ENCODE measurements at places on chromosomes 7 and 10.

GRCh38 chr7:28807396-28807994, 150.6 kb downstream of the TRIL start:
- DNase-seq, result no peak

DNA sequence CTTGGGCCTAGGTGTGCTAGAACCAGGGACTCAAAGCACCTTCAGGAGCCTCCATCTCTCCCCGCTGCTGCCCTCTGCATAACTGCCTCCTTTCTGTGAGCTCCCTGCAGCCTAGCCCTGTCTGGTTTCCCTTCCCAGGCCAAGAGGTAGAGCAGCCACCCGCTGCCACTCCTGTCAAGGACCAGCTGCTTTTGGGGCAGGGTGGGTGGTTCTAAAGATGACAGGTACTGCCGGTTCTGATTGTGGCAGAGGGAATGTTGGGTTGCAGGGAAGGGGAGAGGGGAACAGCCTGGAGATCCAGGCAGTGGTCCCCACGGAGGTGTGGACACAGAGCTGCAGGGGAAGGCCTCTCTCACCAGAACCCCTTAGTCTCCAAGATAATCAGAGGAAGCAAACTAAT, 3.7 kb upstream of the FLNC start:
- no peak for DNase-seq

DNA sequence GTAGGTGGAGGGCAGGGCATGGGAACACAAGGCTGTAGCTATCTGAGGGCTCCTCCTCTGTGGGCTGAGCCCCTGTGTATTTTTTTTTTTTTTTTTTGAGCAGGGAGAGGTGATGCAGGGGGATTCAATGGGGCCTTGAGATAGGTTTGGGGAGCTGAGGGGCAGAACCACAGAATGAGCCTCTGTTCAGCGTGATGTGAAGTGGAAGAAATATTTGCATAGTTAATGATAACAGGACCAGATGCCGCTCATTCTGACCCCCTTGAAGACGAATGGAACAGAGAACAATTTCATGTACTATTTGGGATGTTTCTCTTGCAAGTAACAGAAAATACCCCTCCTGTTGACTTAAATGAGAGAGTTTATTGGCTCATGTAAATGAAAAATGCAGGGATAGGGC, 69.7 kb upstream of the EMX2 start:
- no peak for DNase-seq

DNA sequence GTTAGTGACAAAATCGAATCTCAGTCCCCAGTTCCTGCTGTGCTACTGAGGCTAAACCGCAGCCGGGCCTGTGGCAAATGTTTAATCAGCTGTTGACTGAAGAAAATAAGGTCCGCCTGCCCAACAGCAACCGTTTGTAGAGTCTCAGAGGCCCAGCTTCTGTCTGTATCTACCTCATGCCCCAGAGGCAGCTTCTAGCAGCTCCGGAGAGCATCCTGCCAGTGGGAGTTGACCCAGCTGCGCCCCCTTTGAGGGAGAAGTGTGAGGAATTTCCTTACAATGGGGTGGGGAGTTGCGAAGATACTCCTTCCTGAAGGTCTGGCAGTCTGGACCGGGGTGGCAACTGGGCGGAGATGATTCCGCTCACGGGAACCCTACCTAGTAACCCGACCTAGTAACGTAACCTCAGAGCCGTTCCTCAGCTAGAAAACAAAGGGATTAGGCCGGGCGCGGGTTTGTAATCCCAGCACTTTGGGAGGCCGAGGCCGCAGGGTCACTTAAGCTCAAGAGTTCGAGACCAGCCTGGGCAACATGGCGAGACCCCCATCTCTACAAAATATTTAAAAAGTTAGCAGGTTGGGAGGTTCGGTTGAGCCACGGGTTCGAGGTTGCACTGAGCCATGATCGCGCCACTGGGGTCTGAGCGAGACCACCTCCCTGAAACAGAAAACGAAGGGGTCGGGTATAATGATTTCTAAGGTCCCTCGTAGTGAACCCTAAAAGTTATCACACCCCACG, 846 bp upstream of the ZNF775 start:
- DNase-seq, result no peak

DNA sequence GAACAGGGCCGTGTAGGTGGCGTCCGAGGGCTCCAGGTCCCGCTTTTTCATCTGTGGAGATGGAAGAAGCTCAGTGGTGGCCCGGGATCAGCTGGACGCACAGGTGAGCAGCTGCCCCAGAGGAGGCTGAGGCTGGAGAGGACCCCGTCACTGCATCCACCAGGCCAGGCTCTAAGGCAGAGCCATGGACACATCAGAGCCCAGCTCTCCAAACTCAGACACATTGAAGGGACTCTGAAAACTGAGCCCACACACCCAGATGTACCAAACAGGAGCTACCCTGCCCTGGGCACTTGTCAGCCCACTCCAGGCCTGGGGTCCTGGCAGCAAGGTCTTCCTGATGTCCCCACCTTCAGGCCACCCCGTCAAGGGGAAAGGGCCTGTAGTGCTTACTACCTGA, 8.8 kb downstream of the PTCD1 start:
- DNase-seq, result no peak

GRCh38 chr10:120098232-120098930, 205.9 kb downstream of the SEC23IP start:
- DNase-seq, result no peak

GRCh38 chr10:111081595-111081994, 4.8 kb downstream of the ADRA2A start:
- DNase-seq, result no peak

DNA sequence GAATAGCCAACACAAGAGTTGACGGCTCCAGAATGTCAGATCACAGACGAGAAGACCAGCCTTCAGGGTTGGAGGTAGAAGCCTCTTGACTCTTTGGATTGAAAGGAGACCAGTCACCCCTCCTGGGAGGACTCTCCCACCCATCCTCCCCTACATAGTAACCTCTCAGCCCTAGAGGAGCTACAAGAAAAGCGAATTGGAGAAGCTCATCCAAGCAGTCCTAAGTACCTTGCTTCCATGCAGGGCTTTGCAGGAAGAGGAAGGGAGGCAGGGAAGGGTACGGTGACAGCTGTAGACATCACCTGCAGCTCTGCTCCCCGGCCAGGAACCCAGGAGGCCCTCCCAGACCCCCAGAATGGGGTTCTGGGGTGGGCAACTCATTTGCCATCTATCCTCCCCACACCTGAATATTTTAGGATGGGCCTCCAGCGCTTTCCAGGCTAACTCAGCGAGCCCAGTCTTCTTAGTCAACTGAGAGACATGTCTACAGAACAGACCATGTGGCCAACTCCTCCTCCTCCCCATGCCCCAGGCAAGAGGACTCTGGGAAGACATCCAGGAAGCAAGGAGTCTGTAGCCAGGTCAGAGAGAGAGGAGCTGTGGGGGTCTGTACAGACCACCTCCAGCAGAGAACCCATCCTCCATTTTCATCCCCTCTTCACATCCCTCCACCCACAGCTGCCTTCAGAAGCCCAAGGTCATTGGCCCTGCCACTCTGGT, 55.6 kb upstream of the LBX1 start:
- no peak for DNase-seq

DNA sequence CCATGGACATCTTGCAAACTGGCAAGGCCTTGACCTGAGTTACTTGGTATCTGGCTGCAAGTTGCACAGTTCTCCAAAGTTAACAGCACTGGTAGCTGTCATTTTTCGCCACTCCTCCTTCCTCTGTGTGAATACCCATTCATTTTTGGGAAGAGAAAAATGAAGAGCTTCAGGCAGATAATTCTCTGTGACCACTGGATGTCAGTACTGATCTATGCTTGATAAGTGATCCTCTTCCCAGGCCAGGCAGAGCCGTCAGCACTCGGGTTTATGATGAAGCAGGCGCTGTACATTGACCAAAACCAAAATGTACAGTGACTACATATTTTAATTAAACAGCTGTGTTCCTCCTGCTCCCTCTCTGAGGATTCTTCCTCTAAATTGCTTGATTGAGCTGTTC, 55.9 kb upstream of the PDZD8 start:
- DNase-seq, result no peak

DNA sequence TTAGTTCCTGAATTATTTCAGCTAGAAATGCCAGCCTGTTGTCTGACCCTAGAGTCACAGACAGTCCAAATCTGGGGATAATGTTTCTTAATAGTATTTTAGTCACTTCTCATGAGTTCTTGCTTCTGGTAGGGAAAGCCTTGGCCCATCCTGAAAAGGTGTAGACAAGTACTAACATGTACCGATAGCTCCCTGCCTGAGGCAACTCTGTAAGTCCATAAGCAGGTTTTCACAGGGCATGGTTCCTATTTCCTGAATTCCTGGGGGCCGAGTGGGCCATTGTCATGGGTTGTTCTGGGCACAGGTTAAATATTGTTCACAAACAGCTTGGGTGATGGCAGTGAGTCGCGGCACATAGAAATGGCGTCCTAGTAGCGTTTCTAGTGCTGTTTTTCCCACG, 3.1 kb upstream of the ZNF117 start:
- DNase-seq, result no peak

DNA sequence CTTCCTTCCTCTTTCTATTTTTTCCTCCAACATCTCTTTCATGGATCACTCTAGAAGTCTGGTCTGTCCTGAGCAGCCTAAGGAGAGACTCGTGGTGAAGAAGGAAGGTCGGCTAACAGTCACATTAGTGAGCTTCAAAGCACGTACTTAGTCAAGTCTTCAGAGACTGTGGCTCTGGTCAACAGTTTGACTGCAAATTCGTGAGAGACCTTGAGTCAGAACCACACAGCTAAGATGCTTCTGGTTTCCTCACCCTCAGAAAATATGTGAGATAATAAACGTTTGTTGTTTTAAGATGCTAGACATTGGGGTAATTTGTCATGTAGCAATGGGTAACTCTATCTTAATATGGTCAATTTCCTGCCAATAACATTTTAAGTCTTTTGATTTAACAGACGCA, 126.2 kb upstream of the LRRN3 start:
- no peak for DNase-seq

DNA sequence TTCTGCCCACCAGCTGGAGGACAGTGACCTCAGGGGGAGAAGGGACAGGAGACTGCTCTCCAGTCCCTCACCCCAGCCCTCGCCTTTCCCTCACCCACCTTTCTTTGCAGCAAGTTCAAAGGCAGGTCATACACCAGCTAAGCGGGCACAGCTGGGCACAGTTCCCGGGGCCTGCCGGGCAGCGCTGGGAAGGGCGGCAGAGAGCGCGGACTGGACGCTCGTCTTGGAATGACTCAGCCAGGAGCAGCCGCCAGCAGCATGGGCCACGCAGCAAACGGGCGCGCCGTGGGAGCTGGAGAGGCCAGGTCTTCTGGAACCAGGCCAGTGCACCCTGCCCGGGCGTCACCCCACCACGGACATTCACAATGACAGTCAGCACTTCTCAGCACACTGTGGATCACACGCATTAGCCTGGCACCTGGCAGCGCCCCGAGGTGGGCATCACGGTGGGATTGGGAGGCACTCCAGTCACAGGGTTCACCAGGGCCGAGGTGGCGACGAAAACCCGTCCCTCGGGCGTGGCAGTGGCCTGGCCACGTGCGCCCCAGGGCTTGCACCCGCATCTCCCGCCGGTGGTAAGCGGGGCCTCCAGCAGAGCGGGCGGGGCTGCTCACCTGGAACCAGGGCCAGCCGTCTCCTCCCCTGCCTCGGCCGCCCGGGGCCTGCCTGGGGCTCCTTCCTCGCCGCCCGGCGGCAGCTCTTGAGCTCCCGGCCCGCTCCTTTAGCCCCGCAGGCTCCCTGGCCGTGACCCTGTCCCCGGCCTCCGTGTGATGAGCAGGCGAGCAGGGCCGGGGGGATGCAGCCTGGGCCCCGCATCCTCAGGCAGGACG, 29.0 kb upstream of the WDFY4 start:
- DNase-seq, result no peak

DNA sequence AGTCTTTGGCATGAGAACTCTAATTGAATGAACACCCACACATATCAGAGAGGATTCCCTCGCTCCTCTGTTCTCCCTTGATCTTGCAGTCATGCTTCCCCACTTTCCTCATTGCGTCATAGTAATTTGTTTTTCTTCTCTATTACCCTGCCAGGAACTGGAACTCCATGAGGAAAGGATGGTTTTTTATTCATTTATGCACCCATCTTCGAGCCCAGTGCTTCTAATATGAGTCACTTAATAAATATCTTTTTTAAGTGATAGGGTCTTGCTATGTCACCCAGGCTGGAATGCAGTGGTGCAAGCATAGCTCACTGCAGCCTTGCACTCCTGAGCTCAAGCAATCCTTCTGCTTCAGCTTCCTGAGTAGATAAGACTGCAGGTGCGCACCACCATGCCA, 83.5 kb downstream of the OTUD1 start:
- no peak for DNase-seq

GRCh38 chr7:27183682-27184336, 1.2 kb downstream of the HOXA11 start:
- DNase-seq, result no peak

DNA sequence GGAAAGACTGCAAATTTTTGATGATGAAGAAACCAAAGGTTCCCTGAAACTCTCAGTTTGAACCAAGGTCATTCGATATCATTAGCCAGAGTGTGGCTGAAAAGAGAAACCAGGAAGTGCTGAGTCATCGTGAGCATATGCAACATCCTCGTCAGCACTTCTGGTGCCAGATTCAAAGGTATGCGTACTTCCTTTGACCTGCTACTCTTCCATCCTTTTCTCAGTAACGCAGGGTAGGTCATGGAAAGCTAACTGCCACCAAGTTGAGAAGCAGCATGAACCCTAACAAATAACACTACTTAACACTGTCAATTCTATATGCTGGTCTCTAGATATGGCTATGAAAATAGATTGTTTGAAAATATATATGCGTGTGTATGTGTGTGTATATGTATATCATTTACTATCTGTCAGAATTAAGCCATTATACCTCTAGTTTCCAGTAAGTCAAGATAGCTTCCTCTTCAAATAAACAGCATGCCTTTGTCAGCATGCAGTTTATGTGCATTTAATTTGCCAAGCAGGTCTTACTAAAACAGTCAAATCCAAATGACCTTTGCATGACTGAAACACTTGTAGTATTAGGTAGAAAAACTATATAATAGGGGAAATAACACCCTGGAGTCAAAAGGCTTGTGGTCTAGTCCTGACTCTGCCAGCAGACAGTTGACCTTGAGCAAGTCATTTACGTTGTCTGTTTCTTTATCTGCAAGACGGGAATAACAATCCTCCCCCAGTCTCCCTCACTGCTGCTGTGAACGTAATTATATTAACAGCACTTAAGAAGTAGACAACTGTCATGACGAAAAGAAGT, 26.4 kb downstream of the CDK6 start:
- no peak for DNase-seq

- no peak for DNase-seq
These were observed 64.3 kb upstream of the AGK start for GRCh38 chr7:141486959-141487358.

DNA sequence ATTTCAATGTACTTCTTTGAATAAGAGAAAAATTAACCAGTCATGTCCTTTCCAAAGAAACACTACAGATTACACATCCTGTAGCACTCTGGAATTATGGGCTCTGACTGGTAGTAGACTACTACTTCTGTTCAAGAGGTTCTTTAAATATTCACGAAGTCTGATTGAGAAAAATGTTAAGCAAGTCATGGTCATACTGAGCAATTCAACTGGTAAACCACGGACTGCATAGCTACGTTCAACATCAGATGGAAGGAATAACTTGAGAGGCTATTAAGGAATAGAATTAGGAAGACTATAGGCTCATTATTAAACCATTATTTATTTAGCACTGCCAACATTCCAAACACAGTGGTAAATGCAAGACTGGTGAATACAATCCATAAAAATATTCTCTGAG, 160.8 kb downstream of the IMMP2L start:
- DNase-seq, result no peak
